T1000 (cell line): ENCODE measurements at places on chromosomes 11 and 22.

DNA sequence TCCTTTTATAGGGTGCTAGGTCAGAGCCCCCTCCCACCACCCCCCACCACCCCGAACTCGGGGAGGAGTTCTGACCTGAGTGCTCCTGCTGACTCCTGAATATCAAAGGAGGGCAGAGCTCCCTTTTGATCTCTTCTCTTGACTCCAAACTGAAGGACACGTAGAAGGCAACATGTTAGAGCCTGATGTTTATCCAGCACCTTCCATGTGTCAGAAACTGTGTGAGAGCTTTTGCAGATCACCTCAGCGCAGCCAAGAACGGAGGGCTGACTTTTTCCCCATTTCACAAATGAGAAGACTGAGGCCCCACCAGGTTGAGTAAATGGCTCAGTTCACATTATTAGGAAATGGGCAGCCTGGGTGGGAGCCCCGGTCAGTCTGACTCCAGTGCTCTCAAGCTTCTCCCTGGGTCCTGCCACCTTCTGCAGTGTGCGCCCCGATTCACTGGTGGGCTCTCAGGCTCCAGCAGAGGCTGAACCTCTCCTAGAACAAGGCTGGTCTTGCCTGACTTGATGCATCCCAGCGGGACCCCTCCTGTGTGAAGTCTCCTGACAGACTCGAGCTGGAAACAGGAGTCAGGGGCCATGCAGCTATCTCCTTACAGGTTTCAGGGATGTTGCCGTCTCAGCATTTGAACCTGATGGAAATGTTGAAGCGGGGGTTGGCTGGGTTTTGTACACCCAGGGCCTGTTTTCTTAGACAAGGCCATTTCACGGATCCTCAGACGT, 98.5 kb downstream of the TSPAN18 start:
- no peak for DNase-seq

- DNase-seq = no peak
Observed at GRCh38 chr11:16825968-16826367, 87.5 kb downstream of the C11orf58 start.

DNA sequence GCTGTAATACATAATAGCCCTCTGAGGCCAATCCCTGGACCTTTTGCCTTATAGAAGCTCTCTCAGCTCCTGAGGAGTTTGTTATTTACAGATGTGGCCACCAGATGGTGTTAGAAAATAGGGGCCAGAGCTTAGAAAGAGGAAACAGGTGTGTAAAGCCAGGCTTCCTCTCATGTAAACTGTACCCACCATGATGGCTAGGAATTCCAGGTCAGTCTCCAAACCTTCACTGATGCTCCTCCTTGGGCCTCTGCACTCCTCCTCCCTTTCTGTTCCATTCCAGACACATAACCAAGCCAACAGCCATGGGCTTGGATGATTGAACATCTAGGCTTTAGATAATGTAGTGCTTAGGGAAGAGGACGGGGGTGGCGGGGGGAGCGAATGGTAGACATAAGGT, 39.7 kb downstream of the USP35 start:
- no peak for DNase-seq

DNA sequence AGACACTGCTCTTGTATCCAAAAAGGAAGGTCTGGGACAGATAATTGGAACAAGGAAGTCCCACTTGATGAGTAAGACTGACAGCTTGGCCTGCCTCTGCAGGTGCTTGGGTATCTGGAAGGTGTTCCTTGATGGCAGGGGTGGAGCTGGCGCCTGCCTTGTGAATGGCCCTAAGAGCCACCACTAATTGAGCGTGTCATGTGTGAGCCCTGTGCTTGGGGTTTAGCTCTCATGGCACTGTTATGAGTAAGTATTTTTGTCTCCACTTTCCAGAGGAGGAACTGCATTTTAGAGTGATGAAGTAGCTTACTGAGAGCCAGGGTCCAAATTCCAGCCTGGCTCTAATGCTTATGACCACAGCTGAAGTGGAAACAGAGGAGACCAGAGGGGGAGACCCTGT, 71.2 kb upstream of the NECTIN1 start:
- no peak for DNase-seq

GRCh38 chr11:26851696-26852095, 129.8 kb upstream of the SLC5A12 start:
- DNase-seq = no peak
